ENCODE measurements at places on chromosomes 6 and 20. TPM values are rescaled to one million over a fixed set of nuclear protein-coding genes. Genes with fewer than 3 reads are reported as not detected.

The ADGRF5 gene
- not detected for total RNA-seq

The TMEM244 gene
- total RNA-seq: not detected

The VSX1 gene
- total RNA-seq: not detected

The PPP1R14C gene
- 63.4 TPM for total RNA-seq

The ELOVL4 gene
- total RNA-seq: 13.7 TPM

The COMMD7 gene
- total RNA-seq: 16.1 TPM

The SLC18B1 gene
- total RNA-seq: 14.8 TPM

The PLAGL2 gene
- 11.4 TPM for total RNA-seq

The MAPK13 gene
- total RNA-seq: 55.0 TPM

The HDGFL1 gene
- not detected for total RNA-seq

All from nasal cavity respiratory epithelium epithelial cell of viscerocranial mucosa (primary cell).